ENCODE measurements at places on chromosomes 7 and 10.

- DNase-seq, result peak; percentile 11
Measured at GRCh38 chr7:88357294-88357693, 50.6 kb upstream of the STEAP4 start.

GRCh38 chr7:29843093-29843492 lies 36.8 kb downstream of the WIPF3 start:
- no peak for DNase-seq

GRCh38 chr10:14667781-14668180 lies 106.9 kb downstream of the FAM107B start:
- DNase-seq, result no peak

GRCh38 chr7:108261560-108262255 lies 131.5 kb upstream of the LAMB4 start:
- no peak for DNase-seq

DNA sequence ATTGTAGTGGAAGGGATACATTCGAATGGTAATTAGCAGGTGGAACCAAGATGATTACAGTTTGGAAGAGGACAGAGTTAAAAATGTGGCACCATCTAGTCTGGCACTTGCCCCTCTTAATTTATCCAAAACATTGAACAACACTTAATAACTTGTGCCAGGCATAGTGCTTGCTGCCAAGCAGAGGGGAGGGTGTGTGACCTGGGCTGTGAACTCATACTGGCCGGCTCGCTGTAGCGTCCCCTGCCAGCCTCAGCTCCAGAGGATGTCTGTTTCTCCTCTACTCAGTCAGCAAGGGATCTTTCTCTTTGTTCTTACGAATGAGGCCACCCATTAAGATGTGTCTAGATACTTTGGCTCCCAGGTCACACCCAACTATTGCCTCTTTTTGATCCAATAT lies 179.4 kb upstream of the INHBA start:
- no peak for DNase-seq

DNA sequence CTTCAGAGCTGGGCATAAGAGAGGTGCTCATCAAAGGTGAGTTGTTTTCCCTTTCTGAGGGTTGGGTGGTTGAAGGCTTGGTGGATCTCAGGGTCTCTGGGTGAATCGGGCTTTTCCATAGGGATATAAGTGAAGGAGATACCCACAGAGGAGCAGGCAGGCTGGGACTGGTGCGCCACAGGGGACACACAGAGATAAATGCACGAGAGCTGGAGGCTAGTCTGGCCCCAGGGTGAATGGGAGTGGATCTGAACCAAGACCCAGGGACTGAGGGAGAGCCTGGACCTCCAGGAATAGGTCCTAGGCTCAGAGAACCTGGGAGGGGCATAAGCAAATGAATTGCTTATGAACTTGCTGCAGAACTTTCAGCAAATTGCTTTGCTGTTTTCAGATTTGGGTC lies 61.5 kb downstream of the LRRC18 start:
- no peak for DNase-seq

GRCh38 chr7:116249969-116250553 lies 39.7 kb downstream of the TES start:
- no peak for DNase-seq

GRCh38 chr7:50679218-50680007 lies 103.3 kb downstream of the GRB10 start:
- peak; percentile 65 for DNase-seq

All from CD4-positive, alpha-beta T cell treated with Interleukin-10 for 1 hour (primary cell).